ENCODE measurements at places on chromosomes 5 and 9.
A peak's percentile ranks its signal among the peaks of the same experiment; 100 is the strongest.

GRCh38 chr5:98468188-98468869 lies 305.1 kb upstream of the RGMB start:
- no peak for DNase-seq

GRCh38 chr5:106962464-106963230 lies 708.1 kb downstream of the EFNA5 start:
- DNase-seq: no peak

GRCh38 chr9:21764846-21765245 lies 37.6 kb upstream of the MTAP start:
- no peak for DNase-seq

DNA sequence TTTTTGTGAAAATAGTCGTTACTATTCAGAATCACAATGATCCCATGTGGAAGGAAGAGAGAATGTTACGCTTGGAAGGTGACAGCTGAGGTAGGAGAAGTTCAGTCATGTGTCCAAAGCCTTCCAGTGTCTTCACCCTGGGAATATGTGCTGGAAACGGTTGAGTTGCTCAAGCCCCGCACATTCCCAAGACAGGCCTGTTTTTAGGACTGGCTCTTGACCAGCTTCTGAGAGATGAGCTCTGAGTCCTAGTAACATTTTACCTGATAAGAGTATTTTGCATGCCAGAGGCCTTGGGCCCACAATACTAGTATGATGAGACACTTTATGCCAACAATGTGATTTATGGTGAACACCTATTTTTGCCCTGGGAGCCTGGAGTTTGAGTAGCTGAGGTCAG lies 101.7 kb downstream of the LMNB1 start:
- no peak for DNase-seq

DNA sequence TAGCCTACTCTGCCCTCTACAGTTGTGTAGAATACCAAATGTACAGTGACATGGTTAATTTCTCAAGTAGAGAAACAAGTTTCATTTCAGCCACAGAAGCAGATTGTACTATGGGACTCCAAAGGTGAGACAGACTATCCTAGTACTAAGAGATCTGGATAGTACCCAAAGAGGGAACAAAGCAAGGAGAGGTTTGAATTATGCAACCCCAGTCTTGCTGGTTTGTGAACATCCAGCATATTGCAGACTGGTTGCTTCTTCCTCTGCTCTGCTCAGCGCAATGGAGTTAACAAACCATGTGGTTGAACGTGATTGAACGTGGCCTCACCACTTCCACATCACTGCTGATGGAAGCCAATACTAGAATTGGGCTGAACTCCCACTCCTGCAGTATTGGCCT lies 43.3 kb upstream of the ALDOB start:
- DNase-seq: no peak

DNA sequence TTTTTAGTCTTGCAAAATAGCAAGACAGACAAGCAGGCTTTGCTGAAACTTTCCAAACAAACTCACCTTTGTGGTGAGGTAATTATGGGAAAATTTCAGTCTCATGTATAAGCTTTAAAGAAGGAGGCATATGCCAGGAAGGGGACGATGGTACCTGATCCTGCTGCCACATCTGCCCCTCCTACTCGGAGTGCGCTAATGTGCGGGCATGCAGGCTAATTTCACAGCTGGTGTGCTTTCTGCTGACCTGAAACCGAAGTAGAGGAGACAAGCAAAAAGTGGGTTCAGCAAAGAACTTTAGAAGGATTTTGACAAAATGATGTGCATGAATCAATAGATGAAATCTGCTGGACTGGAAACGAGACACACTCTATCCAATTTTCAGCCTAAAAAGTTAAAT lies 117.1 kb upstream of the IRX4 start:
- no peak for DNase-seq

- DNase-seq: no peak
Observed at GRCh38 chr5:181230551-181230950, 7.5 kb downstream of the TRIM41 start.

DNA sequence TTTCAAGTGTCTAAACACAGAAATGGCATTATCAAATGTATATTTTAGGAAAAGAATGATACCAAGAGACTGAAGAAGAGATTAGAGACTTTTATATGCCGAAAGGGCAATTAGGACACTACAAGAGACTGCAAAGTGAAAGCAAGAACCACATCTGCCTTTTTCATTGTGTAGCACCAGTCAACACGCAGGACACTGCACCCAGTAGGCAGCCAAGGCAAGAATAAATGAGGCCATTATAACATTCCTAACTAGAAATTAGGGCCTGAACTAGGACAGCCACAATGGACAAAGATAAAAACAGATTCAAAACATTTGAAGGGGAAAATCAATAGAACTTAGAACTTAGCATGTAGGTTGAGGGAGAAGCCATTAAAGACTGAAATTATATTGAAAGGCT lies 10.8 kb downstream of the CETN3 start:
- DNase-seq: no peak

DNA sequence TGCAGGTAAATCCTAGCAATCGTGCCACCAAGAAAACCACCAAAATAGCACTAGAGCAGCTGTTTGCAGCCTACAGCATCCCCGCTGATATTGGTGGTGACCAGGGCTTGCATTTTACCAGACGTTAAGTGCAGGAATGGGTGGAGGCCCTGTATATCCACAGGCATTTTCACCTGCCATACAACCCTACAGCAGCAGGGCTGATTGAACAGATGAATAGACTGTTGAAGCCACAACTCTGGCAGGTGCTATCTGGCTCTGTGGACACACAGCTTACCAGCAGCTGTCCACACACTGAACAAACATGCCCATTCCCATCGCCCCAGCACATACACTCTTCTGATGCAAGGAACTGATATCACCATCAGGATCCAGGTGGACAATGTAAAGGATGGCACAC lies 154.5 kb upstream of the APC start:
- DNase-seq: no peak

DNA sequence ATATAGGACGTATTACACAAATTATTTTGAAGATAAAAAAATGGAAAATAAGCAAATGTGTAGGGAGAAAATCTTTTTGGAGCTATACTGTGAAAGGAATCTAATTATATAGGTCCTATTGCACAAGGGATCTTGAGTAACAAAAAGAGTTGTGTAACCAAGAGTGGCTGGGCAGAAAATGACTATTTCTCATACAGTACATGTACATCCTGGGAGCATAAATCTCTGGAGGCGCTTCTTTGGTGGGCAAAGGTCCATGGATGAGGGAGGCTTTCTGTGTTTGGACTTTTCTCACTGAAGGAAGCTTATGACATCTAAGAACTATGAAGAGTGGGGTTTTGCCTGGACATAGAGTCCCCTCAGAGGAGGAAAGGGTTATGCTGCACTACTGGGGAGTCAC lies 29.8 kb downstream of the ANKS6 start:
- no peak for DNase-seq

- DNase-seq: no peak
Observed at GRCh38 chr5:150057996-150058395, 28.4 kb downstream of the CSF1R start.

GRCh38 chr5:61647672-61648071 lies 315.6 kb downstream of the ZSWIM6 start:
- DNase-seq: no peak

DNA sequence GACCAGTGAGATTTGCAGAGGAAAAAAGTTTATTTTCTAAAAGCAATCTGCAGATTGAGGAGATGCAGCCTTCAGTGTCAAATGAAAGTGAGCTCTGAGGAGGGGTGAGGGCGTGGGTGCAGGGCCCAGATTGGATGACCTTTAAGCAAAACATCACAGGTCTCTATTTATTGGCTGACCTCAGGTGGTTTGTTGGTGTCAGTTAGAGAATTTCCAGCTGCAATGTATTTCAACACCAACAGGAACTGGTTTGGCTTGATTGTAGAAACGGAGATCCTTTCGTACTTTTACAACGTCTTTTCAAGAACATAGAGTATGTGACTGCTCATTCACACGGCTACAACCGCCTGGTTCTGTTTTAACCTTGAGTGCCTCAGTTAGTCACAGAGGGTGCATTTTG lies 1069.1 kb downstream of the EFNA5 start:
- peak; percentile 33 for DNase-seq

DNA sequence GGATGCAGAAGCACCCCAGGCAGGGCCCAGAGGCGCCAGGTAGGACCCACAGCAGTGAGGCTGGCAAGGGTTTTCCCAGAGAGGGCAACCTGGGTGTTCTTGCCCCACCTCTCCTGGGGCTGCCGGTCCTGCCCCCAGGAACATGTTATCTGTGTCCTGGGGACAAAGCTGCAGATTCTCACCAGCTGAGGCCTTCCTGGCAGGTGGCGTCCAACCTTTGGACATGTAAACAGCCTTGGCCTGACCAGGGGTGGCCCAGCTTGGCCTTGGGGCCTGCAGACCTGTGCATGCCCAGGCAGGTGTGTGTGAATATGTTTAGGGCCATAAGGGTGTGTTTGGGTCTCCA lies 101.8 kb upstream of the LARP1 start:
- DNase-seq: no peak

DNA sequence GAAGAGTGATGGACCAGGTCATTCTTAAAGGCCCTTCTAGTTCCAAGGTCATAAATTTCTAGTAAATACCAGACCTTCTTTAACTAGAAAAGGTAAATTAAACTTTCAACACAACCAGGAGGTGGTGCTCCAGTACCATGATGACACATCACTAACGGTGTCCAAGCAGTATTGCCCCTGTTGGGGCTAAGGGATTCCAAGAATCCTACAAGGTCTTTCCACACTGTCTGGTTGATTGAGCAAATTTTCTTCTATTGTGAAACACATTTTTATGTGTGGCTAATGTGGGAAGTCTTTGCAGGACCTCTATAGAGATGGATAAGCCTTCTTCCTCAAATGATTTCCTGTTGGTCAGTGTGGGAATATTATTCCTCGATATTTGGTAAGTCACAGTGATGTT lies 459.6 kb upstream of the PAPPA start:
- no peak for DNase-seq

- DNase-seq: no peak
Observed at GRCh38 chr9:81410201-81410600, 279.1 kb downstream of the TLE1 start.

GRCh38 chr9:76570826-76571225 lies 111.8 kb downstream of the GCNT1 start:
- DNase-seq: no peak

DNA sequence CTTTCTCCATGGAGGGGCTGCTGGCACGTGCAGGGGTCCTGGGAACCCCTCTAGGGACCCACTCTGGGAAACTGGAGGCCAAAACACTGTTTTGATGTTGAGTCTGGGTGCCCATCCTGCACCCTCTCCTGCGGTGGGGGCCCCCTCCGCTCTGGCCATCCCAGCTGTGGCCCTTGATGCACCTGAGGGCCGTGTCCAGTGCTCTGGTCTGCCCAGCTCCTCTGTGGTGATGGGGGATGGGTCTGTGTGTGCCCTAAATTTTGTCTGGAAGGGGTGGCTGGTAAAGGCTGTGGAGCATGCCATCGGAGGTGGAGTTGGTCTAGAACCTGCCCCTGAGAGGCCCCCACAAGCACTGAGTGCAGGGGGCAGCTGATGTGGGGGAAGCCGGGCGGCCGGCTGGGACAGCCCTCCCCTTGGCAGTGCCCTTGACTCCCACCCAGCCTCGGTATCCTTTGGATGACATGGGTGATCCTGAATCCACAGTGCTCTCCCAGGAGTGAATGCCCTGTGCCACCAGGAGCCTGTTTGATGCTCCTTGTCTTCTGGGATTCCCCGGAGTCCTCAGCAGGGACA lies 26.3 kb downstream of the AHRR start:
- no peak for DNase-seq

- no peak for DNase-seq
Observed at GRCh38 chr9:8778356-8778755, 978.8 kb upstream of the DMAC1 start.

GRCh38 chr9:87327575-87328125 lies 170.0 kb upstream of the DAPK1 start:
- no peak for DNase-seq

DNA sequence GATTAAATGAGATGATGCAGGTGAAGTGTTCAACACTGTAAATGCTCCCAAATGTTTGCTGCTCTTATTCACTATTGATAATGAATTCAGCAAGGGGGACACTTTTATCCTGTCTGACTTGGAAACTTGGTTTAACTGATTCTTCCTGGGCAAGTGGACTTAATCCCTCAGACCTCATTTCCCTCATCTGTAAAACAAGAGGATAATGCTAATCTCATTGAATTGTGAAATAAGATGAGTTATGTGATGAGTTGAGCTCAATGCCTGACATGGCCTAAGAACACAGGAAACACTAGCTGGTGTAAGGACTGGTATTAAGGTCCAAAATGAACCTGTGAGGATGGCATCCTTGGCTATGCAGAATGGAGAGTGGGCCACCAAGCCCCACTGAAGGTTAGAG lies 23.3 kb downstream of the TNFSF15 start:
- no peak for DNase-seq

GRCh38 chr5:159208514-159209437 lies 577 bp downstream of the RNF145 start:
- peak; percentile 46 for DNase-seq

DNA sequence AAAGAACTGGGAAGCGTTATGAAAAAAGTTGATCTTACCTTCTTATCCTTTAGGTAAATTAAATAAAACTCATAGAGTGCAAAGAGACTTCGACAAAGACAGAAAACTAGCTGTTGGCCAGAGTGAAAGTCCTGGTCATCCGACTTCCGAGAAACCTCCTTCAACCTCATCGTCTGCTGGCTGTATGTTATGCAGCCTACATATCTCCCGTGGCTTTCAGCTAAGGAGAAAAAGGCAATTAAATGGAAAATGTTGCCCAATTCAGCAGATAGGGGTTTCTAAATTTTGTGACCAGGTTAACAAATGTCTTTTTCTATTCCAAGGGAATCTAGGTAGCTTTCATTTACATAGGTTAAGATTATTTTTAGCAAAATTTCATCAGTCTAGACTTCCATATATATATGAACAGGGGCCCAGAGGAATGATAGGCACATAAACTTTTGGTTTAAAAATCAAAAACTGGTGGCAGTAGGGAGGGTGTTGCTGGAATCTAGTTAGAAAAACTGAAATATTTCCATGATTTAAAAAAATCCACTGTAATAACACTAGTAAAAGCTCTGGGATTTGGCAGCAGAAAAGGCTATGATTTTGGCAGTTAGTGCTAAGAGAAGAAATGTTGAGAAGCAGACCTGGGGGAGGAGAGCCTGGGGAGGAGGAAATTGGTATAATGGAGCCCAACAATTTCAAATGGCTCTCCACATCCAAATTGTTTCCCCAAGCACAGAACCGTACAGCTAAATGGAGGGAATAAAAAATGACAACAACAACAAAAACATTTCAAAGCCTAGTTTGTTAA lies 32.1 kb downstream of the RAI14 start:
- no peak for DNase-seq

Data from GM06990 (cell line).